ENCODE measurements at places on chromosomes 5 and 9.

- ATAC-seq = peak; percentile 54
These were observed 29.2 kb upstream of the TGFBI start for GRCh38 chr5:135999406-136000139.

DNA sequence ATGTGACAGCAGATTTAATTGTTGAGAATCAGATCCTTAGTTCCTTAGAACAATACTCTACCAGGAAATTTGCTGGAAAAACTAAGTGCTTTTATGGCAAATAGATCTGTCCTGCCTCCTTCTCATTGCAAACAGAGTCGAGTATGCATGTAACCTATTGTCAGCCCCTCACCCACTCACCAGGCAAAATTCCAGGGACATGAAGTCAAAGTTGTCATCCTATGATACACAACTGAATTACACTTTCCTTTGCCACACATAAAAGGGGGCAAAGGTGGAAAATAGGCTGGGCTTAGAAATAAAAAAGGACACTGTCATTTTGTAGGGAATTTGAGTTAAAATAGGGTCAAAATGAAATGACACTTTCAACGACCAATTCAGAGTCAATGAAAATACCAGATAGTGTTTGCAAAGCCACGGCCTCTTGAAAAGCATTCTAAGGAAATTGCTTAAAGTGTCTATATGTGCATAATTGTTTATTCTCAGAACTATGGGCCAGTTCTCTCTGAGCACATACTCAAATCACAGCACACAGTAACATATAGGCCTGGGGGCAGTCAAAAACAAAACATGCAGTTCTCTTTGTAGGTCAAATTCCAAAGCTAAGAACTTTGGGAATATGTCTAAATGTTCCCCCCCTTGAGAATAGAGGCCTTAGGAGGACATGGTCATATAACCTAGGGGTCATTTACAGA, 452.8 kb downstream of the NFIB start:
- ATAC-seq = no peak

DNA sequence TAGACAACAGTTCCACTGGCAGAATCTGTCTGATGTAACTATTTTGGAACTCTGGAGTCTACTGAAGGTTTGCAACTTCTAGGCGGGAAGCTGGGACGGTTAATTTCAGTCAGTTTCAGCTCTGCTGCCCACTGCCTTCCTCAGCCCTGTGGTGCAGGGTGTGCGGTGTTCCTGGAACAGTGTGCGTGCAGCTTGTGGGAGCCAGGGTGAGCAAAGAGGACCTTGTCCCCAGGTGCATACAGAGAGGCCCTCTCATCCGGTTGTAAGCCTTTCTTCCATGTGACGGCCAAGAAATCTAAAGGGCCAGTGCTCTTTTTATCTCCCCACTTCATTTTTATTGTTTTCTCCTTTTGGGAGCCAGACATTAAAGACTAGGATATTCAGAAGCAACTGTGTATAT, 114.6 kb downstream of the EHMT1 start:
- ATAC-seq = no peak

GRCh38 chr5:108641596-108641995, 106.1 kb upstream of the FER start:
- no peak for ATAC-seq

DNA sequence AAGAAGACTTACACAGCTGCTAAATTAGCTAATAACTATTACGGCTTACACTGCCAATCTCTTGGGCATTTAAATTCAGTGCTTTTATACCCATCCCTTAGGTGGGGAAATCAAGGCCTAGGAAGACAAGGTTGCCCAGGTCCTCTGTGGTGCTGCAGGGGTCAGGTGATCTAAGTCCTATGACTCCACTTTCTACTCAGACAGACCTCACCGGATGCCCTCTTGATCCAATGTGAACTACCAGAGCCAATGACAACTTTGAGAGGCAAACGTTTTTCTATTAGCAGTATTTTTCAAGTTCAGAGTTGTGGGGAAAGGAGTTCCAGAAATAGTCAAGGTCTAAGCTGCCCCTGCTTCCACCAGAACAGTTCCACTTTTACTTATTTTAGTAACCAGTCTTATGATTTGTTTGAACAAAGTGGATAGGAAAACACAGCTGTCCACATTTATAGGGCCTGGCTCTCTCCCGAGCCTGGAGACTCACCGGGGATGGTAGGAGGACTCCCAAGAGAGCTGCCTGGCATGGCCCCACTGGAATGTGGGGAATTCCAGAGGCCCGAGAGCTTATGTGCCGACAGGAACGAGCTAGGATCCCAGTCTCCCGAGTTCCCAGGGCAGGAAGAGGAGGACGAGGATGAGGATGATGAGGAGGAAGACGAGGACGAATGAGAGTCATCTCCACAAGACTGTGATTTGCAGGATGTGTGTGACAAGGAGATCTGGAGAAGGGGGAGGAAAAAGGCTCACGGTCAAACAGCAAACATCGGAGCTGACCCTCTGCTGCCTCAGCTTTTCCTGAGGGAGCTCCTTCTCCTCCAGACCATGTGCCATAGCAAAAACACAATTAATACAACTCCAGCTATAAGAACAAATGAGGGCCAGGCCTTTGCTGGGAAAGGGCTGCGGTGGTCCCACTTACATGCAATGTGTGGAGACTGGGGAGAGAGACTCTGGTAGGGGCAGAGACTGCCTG, 16.7 kb downstream of the FAM193B start:
- ATAC-seq = peak; percentile 81

DNA sequence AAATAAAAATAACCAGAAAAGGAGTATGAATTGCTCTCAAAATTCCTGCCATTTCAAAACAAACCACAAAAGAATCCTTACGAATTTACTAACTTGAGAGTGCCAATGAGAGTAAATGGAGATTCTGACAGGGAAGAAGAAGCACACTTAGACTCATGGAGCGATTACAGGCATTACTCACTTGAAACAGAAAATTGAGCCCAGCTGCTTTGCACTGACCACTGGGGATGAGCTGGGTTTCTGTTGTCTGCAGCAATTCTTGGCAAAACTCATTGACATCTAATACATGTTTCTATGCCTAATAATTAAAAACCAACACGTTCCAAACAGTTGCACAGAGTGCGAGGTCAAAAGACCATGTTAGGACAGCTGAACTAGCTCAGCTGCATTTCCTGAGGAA, 731.6 kb downstream of the DNAH5 start:
- ATAC-seq = no peak

- ATAC-seq = no peak
These were observed 5.1 kb upstream of the GNPDA1 start for GRCh38 chr5:142017832-142018427.

GRCh38 chr5:129249886-129250285, 155.3 kb downstream of the ISOC1 start:
- ATAC-seq = no peak

GRCh38 chr5:10555277-10555684, 8.6 kb upstream of the ANKRD33B start:
- no peak for ATAC-seq

DNA sequence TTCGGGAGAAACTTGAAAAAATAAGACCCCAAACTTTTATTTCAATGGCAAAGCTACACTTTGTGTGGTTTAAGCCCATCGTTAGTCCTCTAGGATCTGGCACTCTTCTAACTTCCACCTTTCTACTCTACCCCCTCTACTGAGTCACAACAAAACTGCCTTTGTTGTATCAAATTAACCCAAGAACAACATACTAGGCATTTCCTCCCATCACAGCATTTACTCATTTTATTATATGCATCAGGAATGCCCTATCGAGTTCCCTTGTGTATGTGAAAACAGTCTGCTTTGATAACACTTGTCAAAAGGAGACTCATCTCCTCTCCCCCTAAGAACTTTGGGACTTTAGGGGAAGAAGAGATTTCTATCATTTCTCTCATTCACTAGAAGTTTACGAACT, 158.9 kb upstream of the FREM1 start:
- ATAC-seq = no peak

GRCh38 chr9:121910491-121911040, 182.5 kb downstream of the TTLL11 start:
- ATAC-seq = no peak

GRCh38 chr5:170109059-170110031, 3.6 kb downstream of the FOXI1 start:
- no peak for ATAC-seq

- ATAC-seq = no peak
These were observed 49.2 kb upstream of the SHOC1 start for GRCh38 chr9:111843971-111844370.

DNA sequence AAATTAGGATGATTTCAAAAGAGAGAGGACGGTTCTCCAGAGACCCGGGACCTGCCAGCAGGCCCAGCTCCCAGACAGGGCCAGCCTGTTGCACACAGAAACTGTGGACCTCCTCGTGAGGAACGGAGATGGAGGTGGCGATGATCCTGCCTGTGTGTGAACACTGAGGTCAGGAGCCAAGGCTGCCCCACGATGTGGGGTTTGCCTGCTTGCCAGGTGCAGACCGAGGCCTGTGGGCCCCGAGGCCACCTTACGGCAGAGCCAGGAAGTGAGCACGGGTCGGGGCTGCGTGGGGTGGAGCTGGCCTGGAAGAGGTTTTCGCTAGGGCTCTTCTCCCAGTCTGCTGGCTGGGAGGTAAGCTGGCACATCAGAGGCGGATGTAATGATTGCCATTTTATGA, 4.3 kb downstream of the FAM163B start:
- no peak for ATAC-seq

GRCh38 chr9:93221044-93221443, 37.1 kb downstream of the WNK2 start:
- no peak for ATAC-seq

- no peak for ATAC-seq
These were observed 52.9 kb downstream of the MACROH2A1 start for GRCh38 chr5:135345956-135346731.

DNA sequence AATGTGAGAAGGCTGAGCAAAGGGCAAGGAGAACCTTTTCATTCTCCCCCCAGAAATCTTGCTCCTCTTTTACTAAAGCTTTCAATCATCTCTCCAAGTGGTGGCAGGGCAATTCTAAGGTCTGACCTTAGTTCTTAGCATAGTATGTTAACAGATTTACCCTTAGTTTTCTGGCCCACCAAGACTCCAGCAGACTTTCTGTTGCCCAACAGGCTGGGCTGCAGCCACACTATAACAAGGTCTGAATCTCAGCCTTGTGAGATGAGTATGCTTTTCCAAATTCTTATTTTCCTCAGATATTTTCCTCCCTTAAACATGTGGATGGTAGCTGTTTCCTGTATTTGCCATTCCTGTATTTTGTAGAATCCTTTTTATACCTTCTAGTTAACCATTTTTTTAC, 69.5 kb downstream of the NIPBL start:
- no peak for ATAC-seq

DNA sequence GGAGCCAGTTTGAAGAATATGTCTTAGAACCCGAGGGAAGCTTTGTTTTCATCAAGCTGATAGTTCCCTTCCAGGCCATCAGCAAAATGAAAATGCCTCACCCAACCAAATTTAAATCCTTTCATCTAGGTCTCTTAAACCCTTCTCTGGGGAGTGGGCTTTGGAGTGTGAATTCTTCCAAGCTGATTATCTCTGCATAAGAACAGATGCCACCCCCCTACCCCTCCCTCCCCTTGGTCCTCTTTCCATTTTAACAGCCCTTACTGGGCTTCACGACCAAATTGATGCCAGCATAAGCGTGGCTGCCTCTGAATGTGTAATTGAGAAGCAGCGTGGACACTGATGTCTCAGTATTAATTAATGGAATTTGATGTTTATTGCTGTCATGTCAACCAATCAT, 509.7 kb upstream of the CLINT1 start:
- ATAC-seq = no peak

- ATAC-seq = peak; percentile 39
These were observed 186.7 kb downstream of the PARP8 start for GRCh38 chr5:50853151-50853550.

DNA sequence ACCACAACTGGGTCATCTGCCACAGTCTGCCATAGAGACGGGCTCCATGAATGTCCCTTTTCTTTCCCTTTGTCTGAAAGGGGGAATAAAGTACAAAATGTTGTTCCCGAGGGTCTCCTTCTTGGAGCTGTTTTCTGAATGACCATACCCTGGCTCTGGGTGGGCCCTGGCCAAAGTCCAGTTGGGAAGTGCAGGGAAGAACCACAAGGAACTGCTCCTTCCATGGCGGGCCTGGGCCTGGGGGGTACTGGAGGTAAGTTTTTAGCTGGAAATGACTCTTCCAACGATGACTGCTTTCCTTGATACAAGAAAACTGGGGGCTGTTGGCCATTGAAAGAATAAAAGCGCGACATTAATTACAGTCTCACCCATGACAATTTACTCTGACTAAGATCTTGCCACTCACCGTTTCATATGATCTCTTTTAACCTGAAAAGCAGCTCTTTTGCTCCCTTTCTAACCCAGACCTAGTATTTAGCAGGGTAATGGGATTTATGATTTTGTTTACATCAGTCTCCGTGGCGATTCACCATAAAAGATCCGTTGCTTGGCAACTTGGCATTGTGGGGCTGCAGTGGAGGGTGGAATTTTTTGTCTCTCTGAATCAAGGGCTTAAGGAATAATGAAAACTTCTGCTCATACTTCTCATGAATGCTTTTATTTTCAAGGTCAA, 89.2 kb upstream of the PTCH1 start:
- ATAC-seq = no peak

GRCh38 chr5:179209359-179210150, 135.7 kb downstream of the ADAMTS2 start:
- ATAC-seq = no peak

- ATAC-seq = no peak
These were observed 53.6 kb upstream of the IRX2 start for GRCh38 chr5:2805080-2805479.

DNA sequence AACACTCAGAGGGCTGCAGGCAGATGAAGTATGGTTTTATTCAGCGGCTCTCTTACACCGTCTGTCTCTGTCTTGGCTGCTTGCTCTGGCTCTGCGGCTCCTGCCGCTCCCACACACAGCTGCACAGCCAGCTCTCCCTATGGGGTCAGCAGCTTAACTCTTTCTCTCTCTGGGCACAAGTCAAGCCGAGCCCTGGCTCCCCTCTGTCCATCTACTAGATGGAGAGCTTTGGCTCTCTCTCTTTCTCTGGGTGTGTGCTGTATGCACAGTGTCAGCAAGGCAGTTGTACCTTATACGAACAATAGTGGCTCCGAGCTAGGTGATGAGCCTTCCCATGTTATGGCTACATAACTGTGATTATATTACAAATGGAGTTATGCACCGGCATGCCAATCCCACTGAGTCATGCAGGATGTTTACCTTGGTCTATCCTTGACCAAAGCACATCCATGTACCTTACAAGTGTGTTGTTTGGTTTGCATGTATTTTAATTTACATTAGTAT, 19.3 kb upstream of the PPP2CA start:
- no peak for ATAC-seq

DNA sequence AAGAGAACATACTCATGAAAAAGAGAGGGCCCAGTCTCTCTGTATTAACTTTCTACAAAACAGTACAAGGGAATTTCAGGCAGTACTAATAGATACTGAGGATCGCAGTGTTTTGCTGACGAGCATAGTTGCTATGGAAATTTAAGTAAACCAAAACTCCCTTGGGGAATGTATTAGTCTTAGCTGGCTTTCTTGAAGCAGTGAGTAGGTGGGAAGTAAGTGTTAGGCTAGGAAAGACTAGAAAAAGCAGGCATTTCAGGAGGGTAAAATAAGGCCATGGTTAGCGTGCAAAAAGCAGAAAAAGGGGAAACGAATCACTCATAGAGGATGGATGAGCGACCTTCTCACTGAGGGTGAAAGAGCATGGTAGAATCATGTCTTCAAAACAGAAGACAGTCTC, 84.3 kb upstream of the ACTBL2 start:
- ATAC-seq = no peak

- no peak for ATAC-seq
These were observed 3.4 kb downstream of the SNX18 start for GRCh38 chr5:54520940-54521339.

- ATAC-seq = peak; percentile 98
These were observed at the start of gene RAB14 for GRCh38 chr9:121201738-121202533. Gene RAB14, minus strand, starts transcription at chr9:121201869. Its CDS starts 8,457 bp downstream, at chr9:121193412.
